ENCODE measurements at places on chromosomes 12 and 14.

- DNase-seq: no peak
Measured at GRCh38 chr14:59252772-59253500, 64.5 kb downstream of the DAAM1 start.

- DNase-seq: no peak
Measured at GRCh38 chr12:89750389-89751351, 42.0 kb upstream of the ATP2B1 start.

DNA sequence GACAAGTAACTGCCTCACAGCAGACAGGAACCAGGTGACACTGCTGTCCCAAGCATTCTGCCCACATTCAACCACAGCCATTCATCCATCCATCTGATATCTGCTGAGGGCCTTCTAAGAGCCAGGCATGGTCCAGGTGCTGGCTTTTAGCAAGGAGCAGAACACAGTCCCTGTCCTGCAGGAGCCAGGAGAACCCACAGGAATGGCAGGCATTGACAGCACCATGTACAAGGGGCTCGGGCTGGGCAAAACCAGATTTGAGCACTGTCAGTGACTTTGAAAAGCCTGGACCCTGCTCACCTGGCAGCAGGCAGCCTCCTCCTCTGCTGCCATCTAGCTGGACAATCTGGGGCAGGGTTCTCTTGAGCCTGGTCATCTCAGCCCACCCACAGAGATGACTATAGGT is 137.0 kb downstream of the ZFP36L1 start:
- DNase-seq: no peak

DNA sequence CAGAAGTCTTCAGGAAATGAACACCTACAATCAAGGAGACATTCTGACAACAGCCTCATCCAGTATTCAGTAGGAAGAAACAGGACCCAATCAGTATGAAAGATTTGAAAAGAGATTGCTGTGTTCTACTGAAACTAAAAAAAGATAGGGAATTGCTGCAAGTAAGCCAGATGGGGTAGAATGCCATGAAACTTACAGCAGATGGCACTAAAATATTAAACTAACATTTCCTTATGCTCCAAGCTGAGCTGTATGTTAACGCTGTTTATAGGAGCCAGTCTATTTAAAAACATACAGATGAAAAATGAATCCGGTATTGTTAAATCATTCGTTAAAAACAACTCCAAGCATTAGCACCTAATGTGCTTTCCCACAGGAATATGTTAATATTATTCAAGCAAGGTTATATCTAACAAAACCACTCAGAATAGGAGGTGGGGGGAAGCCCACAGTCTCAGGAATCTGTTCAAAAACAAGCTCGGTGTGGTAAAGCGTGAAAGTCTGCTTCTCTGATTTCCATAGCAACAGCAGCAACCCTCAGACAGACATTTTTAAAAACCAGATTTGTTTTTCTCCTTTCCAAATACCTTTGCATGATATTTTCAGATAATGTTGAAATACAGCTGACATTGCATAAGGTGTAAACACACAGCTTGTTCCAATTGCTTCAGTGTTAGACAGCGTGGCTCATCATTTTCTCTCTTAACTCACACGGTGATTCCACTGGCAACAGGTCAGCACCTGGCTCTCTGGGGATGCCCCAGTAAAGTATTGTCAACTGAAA is 131.4 kb upstream of the CCDC175 start:
- no peak for DNase-seq

- no peak for DNase-seq
Measured at GRCh38 chr14:74204491-74204890, 34.8 kb upstream of the VSX2 start.

- no peak for DNase-seq
Measured at GRCh38 chr14:76863724-76864407, 37.7 kb downstream of the LRRC74A start.

GRCh38 chr12:11545484-11546330 is 103.8 kb upstream of the ETV6 start:
- no peak for DNase-seq

DNA sequence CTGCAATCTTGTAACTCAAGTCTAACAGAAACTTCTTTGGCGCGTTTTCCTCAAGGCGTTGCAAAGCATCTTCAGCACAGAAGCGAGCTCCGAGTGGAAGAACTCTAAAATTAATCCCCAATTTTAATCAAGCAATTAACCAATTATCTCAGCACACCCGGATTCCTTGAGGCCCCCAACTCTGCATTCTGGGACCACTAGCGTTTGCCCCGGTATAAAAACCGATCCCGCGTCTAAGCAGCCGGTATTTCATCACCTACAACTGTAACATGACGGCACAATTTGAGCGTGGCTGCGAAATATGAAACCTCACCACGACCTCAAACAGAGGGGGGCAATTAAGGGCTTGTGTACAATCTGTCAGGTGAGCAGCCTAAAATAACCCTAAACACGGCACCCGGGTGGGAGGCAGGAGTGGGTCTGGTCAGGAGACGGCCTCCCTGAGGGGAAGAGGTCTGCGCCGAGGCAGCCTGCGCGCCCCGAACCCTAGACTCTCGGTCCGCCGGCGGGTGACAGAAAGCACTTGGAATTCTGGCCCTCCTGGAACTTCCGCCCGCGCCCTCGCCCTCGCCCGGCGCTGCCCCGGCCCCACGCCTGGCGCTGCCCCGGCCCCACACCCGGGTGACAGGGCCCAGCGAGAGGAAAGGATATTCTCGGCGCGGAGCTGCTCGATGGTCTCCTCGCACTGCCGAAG is 594 bp downstream of the ZCCHC8 start:
- peak; percentile 16 for DNase-seq

DNA sequence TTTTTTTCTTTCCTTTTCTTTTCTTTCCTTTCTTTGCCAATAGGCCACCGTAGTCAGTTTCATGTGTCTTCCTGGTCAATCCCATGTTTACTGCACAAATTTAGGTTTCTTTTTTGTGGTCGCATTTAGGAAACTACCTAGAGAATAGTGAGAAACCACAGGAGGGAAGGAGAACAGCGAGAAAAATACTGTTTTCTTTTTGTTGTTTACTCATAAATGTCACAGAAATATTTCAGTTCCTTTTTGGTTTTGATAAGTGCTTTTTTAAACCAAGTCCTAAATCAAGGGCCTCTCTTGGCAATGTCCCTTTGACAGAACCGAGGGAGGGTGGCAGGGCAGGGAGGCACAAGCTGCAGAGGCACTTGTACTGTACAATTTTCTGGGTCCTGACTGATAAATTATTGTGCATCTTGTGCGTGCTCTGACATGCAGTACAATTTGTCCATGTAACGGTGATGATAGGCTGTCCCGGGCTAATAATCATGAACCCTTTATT is 326.1 kb downstream of the CACNA1C start:
- no peak for DNase-seq

DNA sequence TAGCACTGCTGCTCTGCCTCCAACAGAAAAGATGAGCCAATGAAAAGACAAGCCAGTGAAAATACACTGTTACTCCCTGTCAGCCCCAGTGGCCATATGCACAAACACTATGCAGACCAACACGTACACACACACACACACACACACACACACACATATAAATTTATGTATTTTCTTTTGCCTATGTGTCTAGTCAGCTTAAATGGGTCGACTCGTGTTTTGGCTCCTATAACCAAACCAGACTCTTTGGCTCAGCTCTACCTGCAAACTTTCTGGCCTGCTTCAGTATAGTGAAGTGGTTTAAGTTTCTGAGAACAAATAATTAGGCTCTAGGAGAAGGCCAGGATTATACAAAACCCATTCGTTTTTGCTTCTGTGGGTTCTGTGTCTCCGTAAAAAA is 30.3 kb upstream of the PMCH start:
- no peak for DNase-seq

DNA sequence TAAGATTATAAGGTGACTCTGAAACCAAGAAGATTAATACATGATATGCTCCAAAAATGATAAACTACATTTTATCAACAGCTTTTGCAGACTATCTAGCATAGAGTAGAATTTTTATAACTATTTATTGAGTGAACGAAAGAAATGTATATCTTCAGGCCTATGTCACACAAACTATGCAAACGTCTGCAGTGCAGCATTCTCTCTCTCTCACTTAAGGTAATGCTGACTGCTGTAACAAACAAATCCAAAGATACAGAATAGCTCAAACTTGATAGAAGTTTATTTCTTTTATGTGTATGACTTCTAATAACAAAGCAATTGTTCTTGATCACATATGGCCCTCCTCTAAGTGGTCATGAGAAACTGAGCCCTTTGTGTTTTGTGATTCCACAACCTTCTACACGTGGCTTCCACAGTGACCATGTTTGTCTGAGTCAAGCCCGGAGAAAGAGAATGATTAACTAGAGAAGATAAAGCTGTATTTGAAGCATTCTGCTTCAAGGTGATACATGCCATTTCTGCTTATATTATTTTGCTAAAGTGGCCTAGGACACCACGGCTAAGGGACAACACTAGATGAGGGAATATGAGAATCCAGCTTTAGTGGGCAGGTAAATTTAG is 1352.7 kb upstream of the TMEM132C start:
- DNase-seq: no peak

- DNase-seq: no peak
Measured at GRCh38 chr14:100111931-100112704, 46.9 kb downstream of the EVL start.

DNA sequence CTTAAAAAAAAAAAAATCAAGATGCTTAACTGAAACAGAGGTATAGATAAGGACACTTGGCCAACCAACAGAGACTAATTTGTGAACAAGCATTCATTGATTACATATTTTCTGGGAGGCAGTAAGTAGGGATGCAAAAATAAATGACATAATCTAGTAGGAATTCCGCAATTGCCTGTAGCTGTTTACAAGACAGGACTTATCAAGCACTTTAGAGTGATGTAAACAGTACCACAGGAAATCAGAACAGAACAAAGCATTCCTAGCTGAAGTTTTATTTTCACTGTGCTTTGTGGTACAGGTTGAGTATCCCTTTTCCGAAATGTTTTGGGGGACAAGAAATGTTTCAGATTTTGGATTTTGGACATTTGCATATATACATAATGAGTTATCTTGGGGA is 68.2 kb upstream of the FGD4 start:
- DNase-seq: peak; percentile 22

DNA sequence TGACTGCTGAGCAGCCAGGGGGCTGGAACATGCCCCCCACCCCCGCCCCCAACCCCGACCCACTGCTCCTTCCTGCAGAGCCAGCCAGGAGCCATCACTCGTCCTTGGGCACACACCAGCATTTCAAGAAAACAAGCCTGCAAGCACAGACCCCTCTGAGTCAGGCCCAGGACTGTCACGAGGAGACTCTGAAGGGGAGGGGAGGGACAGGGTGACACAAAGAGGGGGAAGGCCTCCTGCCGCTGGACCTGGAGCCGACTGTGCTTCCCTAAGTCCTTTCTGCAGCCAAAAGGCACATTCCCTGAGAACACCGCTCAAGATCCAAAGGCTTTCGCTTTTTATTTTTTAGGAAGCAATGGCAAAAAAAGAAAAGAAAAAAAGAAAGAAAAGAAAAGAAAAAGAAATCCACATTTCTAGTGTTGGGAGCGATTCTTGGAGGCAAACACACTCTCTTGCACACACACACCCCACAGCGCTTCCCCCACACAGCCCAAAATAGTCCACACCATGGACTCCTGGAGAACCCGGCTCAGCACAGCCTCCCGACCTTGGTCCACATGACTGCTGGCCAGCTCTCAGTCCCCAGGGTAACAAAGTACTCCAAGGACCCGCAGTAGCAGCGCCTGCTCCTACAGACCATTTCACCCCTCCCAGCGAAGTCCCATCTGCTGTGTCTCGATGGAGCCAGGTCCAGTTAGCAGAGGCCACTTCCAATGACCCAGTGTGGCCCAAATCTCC is 101.7 kb downstream of the DPF3 start:
- peak; percentile 2 for DNase-seq

GRCh38 chr12:106671840-106672239 is 89.0 kb downstream of the RFX4 start:
- DNase-seq: no peak

- DNase-seq: no peak
Measured at GRCh38 chr14:57818511-57818910, 47.4 kb downstream of the SLC35F4 start.
